Lung microvascular endothelial cell (primary cell): ENCODE measurements at places on chromosomes 5 and 9. TPM values are rescaled to one million over a fixed set of nuclear protein-coding genes. Genes with fewer than 3 reads are reported as not detected.

DNA sequence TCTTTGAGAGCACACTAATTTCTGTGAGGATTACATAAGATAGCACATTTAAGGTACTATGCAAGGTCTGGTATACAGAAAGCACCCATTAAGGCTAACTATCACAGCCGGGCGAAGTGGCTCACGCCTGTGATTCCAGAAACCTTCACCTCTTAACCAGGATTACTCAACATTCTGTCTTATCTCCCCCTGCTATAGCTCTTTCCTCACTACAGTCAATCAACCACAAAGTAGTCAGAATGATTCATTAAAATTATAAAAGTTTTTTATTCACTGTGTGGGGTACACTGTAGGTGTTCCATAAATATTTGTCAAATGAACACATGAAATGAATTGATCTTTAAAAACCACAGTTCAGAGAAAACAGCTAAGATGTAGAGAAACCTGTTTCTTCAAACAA is 48.7 kb downstream of the CHD1 start:
- DNase-seq = no peak

PCDHGC4 gene
- total RNA-seq = 0.65 and 0.79 TPM in 2 replicates

DNA sequence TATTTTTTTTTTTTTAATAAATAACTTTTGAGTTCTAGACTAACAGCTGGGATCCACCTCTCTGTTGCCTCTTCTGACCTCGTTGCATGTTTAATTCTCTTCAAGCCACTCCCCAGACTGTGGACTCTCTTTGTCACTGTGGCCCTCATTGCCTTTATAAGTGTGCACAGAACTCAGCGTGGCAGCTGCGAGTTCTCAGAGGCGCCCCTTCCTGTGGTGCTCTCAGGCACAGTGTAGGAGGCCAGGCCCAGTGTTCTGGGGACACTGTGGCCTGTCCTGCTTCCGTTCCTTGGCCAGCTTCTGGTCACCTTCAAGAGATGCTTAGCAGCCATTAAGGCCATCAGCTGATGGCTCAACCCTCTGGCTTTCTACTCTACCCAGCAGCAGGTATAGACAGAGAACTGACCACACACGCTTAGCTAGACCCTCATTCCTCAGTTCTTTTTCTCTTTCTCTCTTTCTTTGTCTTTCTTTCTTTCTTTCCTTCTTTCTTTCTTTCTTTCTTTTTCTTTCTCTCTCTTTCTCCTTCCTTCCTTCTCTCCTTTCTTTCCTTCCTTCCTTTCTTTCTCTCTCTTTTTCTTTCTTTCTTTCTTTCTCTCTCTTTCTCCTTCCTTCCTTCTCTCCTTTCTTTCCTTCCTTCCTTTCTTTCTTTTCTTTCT is 27.7 kb downstream of the STC2 start:
- no peak for DNase-seq

- no peak for DNase-seq
Measured at GRCh38 chr5:166086568-166086967, 2204.9 kb upstream of the WWC1 start.

GRCh38 chr9:36866840-36867239 is 167.2 kb downstream of the PAX5 start:
- DNase-seq = no peak

GRCh38 chr9:120735415-120736126 is 21.3 kb upstream of the MEGF9 start:
- no peak for DNase-seq

ADGRD2 gene
- total RNA-seq = not detected in 2 replicates

GRCh38 chr9:129570450-129571297 is 50.2 kb downstream of the C9orf50 start:
- no peak for DNase-seq

GRCh38 chr5:147880487-147880886 is 2.0 kb downstream of the SCGB3A2 start:
- no peak for DNase-seq

DNA sequence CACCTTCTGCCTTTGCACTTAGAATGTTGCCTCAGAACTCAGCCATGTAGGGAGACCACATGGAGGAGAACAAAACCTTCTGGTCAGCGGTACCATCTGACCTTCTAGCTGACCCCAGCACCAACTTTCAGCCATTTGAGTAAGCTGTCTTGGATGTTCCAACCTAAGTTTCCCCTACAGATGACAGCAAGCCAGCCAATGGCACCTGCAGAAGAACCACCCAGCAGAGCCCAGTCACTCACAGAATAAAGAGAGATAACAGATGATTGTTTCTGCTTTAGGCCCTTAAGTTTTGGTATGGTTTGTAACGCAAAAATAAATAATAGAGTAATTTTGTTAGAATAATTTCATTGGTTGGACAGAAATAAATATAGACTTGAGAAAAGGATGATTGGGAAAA is 10.4 kb downstream of the DNAH5 start:
- DNase-seq = no peak

ENTPD2 gene
- not detected in 2 replicates for total RNA-seq

GRCh38 chr5:34998058-34998789 is 49.5 kb downstream of the AGXT2 start:
- no peak for DNase-seq

- no peak for DNase-seq
Measured at GRCh38 chr9:138050472-138051330, 173.1 kb downstream of the CACNA1B start.

PCDHA1 gene
- total RNA-seq = under 0.01 TPM in 1 of 2 replicates, not detected in the other

DNA sequence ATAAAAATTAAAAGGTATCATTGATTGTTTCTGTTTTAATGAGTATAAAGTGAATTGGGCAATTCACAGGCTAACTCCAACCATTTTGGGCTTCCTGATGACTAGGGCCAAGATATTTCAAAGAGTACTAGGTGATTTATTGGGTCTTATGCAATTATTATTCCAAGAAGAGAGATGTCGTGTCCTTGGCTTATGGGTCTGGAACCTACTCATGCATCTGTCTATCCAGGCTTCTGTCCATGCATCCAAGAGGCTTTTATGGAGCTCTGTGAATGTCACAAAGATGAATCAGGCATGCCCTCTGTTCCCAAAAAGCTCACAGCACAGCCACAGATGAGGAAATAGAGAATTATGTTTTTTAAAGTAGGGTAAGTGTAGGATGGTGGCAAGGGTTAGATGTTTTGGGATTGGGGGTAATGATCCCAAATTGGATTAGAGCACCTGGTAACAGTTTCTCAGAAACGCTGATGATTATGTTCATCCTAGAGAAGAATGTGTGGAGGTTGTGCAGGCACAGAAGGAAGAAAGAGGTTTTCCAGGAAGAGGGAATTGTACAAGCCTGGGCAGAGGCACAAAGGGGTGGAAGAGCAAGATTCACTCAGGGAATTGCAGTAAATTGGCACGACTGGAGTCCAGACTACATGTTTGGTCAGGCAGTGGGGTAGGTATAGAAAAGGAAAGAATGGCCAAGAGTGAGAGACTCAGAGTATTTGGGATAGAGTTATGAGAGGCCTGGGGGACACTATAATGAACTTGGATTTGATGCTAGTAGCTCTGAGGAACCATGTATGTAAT is 83.0 kb upstream of the TNC start:
- DNase-seq = no peak
